IMR-90 (cell line): ENCODE measurements at places on chromosomes 16 and 17. TPM values are rescaled to one million over a fixed set of nuclear protein-coding genes. Genes with fewer than 3 reads are reported as not detected.

SRCAP gene
- total RNA-seq = 4.5 and 6.4 TPM in 2 replicates

DNA sequence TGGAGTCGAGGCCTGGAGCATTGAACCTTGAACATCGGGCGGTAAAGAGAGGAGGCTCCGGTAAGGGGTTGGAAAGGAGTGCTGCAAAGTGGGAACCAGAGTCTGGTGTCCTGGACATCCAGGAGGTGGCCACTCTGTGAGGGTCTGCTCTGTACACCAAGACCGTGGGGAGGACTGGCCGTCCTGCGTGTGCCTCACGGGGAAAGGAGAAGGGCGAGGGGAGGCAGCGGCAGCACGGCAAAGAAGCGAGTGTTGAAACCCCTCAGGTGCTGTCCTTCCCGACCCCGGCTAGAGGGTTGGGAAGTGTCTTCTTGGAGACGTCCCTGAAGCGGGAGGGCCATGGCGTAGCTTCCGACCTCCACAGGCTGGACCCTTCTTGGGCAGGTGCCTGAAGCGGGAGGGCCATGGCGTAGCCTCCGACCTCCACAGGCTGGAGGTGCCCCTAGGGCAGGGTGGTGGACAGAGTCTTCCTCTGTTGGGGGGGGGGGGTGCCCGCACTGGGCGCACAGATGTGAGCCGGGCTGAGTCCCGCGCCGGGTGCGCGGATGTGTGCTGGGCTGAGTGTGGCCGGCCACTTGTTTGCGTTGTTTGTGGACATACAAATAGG is 42.0 kb downstream of the FOXK2 start:
- DNase-seq = no peak

DNA sequence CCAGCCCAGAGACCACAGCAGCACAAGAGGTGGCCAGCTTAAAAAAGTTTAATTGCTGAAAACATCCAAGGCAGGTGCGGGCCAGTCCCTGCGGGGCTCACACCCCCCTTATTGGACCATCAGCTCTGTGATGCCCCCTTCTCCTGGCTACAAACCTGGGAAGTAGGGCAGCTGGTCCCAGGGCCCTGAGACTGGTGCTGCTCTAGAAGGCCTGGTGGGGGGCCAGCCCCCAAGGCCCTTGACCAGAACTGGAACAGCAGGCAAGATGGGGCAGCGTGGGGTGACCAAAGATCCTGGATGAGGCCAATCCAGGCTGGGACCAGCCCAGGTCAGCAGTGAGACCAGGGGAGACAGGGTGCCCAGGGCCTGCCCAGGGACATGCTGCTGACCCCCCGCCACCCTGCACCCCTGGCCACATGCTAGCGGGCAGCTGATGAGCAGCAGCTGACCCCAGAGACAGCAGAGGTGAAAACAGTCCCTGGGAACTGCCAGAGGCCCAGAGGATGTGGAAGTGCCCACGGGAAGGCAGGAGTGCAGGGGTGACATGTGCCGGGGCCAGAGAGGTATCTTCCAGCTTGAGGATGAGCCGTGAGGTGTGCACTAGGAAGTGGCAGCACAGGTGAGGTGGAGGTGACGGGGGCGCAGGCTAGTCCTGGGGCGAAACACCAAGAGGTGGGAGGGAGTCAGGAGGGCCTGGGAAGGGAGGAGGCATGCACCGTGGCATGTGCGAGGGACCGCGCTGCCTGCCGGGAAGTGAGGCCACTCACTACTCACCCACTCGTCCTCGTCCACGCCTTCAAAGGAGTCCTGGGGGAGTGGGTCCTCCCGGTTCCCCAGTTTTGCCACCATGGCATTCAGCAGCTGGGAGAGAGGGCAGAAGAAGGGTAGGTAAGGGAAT is 3.6 kb upstream of the PAM16 start:
- no peak for DNase-seq

TBC1D3C gene
- not detected in 2 replicates for total RNA-seq

GRCh38 chr16:12497526-12497925 is 306.2 kb downstream of the CPPED1 start:
- no peak for DNase-seq

CPHXL2 gene
- total RNA-seq = not detected in 2 replicates

DNA sequence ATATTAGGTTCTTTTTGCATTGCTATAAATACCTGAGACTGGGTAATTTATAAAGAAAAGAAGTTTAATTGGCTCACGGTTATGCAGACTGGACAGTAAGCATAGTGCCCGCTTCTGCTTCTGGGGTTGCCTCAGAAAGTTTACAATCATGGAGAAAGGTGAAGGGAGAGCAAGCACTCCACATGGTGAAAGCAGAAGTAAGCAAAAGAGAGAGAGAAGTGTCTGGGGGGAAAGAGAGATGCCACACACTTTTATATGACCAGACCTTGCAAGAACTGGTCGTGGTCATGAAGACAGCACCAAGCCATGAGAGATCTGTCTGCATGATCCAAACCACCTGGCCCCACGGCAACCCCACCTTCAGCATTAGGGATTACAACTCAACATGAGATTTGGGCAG is 45.4 kb downstream of the KCNJ16 start:
- no peak for DNase-seq

- DNase-seq = peak; percentile 67
Measured at GRCh38 chr16:87062569-87063442, 254.4 kb downstream of the C16orf95 start.

DNA sequence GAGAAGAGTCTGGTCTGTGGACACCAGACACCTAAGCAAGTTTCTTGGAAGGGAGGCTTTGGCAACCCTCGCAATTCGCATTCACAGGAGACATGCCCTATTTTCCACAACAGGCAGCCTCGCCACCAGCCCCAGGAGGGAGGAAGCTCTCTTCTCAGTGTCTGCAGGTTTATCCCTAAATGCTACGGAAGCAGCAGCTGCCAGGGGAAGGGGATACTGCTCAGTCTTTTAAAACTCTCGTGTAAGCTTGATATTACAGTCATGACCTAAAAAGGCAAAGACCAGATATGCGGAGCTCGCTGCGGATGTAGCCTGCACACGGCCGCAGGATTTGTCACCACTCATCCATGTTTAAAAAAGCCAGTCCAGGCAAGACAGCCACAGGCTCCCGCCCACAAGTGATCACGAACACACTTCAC is 159.2 kb upstream of the RPH3AL start:
- peak; percentile 6 for DNase-seq

- DNase-seq = no peak
Measured at GRCh38 chr17:13321951-13322701, 279.6 kb downstream of the HS3ST3A1 start.

DNA sequence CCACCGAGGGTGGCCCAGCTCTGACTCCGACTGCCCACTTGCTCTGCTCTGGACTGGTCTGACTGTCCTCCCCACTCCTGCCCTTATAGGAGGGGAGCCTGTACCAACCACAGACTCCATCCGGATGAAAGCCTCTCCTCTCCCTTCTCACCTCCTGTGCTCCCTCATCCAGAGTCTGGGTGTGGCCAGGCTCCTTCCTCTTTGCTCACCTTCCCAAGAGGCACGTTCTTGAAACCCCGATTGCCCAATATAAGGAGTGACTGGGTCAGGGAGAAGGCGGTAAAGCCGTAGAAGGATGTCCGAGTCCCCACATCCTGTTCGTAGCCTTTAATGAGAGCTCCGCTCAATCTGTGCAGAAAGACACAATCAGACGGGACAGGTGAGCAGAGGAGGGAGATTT is 17.1 kb downstream of the ST6GALNAC1 start:
- DNase-seq = no peak

DNA sequence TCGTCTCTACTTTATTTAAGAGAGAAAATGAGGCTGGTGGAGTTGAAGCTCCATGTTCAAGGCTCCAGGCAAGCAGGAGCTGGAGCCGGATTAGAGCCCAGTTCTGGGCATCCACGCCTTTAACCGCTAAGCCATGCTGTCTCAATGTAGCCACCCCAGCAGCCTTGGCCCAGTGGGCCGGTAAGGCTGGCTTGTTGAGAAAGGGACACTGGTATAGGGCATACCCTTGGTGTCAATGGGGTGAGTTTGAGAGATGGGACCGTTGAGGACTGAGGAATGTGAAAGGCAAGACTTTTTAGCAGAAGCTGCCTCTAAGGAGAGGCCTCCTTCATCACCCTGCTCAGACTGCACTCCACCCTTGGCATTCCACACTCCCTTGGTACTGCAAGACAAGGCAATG is 147.4 kb downstream of the CYLD start:
- no peak for DNase-seq

GRCh38 chr16:71826533-71827017 is 17.9 kb upstream of the AP1G1 start:
- DNase-seq = no peak

DNA sequence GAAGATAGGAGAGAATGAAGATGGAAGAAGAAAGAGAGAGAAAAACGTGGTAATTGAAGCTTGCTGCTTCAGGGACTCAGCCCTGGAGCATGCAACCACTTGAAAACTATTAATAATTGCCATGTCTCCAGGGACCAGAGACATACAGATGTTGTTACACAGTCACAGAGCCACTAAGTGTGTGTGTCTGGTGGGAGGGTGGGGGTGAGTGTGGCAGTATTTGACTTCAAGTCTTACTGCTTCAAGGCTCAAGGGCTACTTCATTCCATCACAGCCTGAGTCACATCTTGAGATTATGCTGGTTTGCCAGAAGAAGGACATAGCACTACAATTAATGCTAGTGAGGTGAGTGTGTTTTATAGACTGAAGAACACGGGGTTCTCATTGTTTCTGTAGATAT is 202.2 kb downstream of the CDH8 start:
- DNase-seq = no peak

PPY gene
- not detected in 2 replicates for total RNA-seq

CHD9NB gene
- 1.1 TPM in 2 replicates for total RNA-seq

- DNase-seq = peak; percentile 44
Measured at GRCh38 chr17:20203761-20204263, 194.7 kb downstream of the SPECC1 start.

DNA sequence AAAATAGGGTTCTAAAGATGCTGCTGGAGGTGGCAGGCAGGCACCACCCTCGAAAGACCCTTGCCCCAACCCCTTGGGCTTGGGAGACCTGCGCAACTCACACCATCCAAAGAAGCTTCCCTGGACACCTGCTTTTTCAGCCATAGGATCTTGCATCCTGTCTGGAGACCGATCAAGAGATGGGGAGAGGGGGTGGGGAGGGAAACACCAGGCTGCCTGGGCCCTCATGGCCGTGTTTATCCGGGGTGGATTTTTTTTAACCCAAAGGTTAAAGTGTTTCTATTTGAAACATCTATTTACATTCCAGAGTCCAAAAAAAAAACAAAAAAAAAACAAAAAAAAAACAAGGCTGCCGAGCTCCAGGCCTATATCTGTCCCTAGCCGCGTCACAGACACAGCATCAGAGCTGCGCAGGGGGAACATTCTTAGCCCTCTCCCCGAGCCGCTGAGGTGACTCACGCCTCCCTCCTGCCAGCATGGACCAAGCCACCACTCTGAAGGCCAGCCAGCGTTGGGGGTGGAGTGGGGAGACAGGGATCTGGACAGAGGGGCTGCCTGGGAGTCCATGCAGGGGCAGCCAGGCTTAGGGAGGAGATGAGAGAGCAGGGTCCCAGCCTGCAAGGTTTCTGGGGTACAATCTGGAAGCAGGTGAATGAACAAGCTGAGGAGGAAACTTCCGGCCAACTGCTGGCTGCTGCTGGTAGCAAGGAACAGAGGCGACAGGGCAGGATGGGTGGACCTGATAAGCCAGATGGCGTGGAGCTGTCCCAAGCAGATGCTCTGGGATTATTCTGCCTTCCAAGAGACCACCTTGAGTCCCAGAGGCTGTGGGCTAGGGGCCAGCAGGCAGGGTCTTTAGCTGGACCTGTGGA is 14.8 kb downstream of the HDAC5 start:
- peak; percentile 98 for DNase-seq
